ENCODE measurements at places on chromosomes 4 and X.

- DNase-seq: no peak
Measured at GRCh38 chr4:11904117-11904535, 475.4 kb upstream of the HS3ST1 start.

DNA sequence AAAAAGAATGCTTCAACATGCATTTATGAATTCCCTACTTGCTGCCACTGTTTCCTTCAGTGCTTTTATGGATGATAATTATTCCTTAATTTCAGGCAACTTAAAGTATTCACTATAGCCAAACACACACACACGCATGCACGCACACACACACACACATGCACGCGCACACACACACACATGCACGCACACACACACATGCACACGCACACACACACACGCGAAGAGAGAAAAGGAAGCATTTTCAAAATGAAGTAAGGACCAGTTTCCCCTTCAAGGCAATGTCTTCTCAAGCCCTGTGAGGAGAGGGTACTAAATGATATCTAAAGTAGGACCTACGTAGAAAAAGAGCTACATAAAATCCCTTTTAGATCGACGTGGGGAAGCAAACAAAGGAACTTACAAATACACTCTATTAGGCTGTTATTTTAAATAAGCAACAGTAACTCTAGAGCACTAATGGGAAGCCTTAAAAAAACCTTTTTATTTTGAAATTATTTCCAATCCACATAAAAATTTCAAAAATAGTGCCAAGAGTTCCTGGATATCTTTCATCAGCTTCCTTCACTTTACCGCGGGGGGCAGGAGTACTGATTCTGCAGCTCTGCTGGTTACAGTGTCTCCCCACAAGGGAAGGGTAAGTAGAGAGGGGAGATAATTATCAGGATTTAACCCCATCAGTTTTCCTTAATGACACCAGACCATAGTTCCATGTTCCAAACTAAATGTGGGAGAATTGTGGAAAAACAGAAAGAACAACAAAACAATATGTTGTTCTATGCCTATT, 13.7 kb downstream of the IRF2 start:
- no peak for DNase-seq

GRCh38 chr4:158292156-158292555, 81.9 kb downstream of the TMEM144 start:
- DNase-seq: no peak

DNA sequence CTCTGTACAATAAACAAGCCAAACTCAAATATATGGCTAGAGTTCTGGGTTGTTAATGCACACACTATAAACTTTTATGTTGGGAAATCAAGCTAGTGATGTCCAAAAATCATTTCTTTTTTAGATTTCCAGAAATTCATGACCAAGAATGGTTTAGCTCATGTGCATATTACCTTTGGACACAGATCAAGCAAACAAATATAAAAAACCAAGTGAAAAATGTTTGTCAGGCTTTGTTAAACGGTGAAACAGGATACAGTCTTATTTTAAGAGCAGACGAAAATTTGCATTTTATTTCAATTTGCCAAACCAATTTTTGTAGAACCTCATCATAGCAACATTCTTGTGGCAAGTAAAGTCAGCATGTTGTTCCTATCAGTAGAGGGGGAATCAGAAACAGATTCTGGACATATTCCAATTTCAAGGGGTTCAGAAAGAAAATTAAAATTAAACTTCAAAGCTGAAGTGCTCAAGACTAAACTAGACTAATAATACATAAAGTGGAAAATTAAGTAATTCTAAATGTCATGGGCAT, 413.6 kb downstream of the TRIML1 start:
- no peak for DNase-seq

- no peak for DNase-seq
Measured at GRCh38 chr4:102843938-102844337, 16.6 kb upstream of the UBE2D3 start.

GRCh38 chrX:72128881-72129280, 2.8 kb downstream of the RTL5 start:
- no peak for DNase-seq

GRCh38 chr4:127936974-127937373, 28.0 kb downstream of the MFSD8 start:
- DNase-seq: no peak

GRCh38 chr4:38765382-38765781, 17.4 kb downstream of the TLR10 start:
- DNase-seq: no peak

DNA sequence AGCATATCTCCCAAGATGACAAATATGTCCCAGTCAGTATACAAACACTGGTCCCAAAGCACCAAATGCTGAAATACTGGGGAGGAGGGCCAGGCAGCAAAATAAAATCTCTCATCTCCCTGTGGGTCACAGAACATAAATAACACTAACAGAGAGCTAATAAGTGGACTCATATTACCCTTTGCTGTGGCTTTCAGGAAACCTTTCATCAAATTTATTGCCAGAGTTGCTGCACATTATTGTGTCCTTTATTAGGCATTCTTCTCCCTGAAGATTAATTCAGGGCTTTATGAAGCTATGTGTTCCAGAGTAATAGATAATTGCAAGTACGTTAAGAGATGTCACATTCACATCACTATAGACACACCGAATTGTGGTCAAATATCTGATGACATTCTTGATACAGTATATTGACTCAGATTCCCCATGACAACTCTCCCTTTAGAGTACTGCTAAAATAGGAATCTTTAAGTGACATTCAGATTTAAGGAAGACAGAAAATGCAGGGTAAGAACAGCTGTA, 124.1 kb upstream of the PRR32 start:
- DNase-seq: no peak

GRCh38 chr4:150321113-150321512, 242.9 kb downstream of the DCLK2 start:
- no peak for DNase-seq

DNA sequence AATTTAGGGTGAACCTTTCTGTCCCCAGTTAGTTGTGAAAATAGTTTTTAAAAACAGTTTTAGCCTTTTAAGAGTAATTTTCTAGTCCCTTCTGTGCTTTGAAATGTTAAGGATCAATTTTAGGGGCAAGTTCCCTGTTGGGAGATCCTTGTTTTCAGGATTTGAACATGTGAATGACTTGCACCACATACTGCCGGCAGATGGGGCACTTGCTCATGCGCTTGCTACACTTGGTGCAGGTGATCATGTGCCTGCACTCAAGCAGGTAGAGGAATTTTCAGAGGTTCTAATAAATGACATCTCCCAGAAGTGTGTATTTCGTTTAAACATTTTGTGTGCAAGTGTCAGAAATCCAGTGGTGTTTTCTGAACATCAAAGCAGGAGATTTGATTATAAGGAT, 195.9 kb downstream of the CHM start:
- DNase-seq: no peak

- DNase-seq: no peak
Measured at GRCh38 chrX:22320236-22320873, 47.6 kb downstream of the CBLL2 start.

GRCh38 chr4:182655340-182655739, 261.8 kb downstream of the DCTD start:
- DNase-seq: no peak

GRCh38 chrX:150643958-150644357, 49.2 kb upstream of the MTMR1 start:
- DNase-seq: no peak

- DNase-seq: no peak
Measured at GRCh38 chrX:21658152-21658737, at the start of gene KLHL34. KLHL34 (minus strand) TSS chrX:21658330; CDS start chrX:21657788, 542 bp downstream.

DNA sequence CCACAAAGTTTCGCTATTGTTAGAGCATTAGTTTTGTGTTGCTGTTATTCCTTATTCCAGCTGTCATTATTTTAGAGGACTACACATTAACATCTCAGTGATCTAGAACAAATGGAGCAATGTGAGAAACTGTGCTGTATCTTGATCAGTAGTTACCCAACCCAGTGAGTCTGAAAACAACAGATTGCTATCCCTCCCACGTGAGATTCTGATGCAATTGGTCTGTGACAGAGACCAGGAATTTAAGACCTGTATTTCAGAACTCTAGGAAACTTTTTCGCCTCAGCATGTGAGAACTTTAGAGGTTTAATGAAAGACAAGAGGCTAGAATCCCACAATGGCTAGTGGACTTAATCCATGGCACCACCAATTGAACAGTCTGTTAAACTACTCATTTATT, 35.7 kb upstream of the CDS1 start:
- DNase-seq: no peak

- DNase-seq: no peak
Measured at GRCh38 chr4:66923081-66923865, 622.0 kb downstream of the CENPC start.

GRCh38 chrX:153755136-153755535, 8.9 kb upstream of the PLXNB3 start:
- DNase-seq: no peak

GRCh38 chr4:149398993-149399392, 416.6 kb downstream of the IQCM start:
- no peak for DNase-seq

GRCh38 chrX:153869473-153870287, 16.3 kb downstream of the L1CAM start:
- DNase-seq: no peak

DNA sequence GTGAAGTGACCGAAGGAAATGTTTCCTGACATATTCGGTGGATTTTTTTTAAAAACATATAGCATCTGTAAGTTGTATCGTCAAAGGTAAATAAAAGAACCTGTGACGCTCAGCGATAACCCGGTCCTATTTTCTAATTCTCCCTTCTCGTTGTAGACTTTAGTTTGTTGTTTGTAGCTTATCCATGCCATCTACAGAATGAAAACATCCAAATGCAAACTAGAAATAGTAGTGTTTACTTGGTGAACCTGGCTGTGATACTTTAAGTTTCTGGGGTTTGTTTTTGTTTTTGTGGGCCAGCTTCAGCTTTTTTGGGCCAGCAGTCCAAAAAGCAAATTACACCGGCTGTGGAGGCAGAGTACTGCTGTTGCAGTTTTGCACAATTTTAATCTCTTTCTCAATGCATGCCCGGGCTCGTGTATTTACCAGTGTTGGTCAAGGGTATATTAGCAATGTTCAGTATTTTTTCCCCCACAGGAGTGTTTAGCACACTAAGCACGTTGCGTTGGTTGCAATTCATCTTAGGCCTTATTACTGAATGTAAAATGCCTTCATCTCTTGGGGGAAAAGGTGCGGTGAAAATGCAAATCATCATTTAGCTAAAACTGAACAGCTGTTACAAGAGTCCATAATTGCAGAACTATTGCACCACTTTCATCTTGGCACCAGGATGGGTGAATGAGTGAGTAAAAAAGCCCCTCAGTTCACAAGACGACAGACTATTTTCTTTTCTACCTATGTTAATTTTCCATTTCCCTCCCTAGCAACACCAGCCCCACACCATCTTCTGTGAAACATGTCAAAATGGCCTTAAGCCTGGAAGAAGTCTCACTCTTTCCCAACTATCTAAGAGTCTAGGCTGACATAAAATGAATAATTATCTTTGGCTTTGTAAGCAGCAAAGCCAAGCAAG, 1.7 kb upstream of the CNOT6L start:
- no peak for DNase-seq

DNA sequence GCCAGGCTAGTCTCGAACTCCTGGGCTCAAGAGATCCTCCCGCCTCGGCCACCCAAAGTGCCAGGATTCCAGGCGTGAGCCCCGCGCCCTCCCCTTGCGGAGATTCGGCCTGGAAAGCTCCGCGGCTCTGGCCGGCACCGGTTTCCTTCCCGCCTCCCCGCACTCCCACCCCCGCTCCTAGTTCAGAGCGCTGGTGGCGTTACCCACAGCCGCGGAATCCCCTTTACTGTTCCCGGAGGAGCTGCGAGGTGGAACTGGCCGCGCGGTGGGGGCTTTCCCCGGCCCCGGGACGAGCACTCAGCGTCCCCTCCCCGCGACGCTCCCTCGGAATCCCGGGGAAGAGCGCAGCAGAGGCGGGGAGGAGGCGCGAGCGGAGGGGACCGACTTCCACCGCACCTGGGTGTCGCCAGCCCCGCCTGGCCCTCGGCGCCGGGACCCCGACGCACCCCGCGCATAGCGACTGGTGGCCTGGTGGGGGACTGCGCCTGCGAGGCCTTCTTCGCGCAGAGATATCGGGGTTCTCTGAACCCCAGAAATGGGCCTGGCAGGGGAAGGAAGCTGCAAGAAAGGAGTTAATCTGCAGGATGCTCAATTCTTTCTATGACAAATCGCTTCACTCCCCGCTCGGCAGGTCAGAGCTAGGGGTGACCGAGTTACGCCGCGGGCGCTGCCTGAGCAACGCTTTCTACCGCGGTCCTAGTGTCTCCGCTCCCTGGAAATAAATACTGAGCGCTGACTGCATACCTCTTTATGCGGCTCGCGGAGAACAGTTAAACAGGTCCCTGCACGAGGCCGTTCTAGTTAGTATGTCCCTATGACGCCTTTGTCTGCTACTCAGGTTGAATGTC, 14.6 kb upstream of the SLC25A4 start:
- DNase-seq: no peak

- no peak for DNase-seq
Measured at GRCh38 chr4:187124331-187124730, 400.7 kb upstream of the FAT1 start.

DNA sequence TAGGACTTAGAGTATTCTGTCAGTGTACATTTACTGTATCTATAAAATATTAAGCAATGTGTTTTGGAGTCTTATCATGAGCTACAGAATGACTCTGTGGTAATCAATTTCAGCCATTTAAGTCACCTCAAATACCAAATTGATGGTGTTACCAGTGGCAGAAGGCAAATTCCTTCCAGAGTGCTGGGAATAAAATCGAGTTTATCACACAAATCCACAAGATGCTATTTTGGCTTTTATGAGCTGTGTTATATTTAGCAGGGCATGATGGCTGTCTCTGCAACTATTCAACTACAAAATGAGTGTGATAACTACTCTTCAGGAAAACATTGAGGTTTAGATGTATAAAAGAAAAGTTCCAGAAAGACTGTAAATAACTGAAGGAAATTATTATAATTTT, 78.2 kb downstream of the AREG start:
- DNase-seq: no peak

GRCh38 chr4:78661921-78662521, 110.5 kb downstream of the ANXA3 start:
- no peak for DNase-seq

GRCh38 chrX:75230296-75230695, 43.6 kb upstream of the UPRT start:
- DNase-seq: no peak

DNA sequence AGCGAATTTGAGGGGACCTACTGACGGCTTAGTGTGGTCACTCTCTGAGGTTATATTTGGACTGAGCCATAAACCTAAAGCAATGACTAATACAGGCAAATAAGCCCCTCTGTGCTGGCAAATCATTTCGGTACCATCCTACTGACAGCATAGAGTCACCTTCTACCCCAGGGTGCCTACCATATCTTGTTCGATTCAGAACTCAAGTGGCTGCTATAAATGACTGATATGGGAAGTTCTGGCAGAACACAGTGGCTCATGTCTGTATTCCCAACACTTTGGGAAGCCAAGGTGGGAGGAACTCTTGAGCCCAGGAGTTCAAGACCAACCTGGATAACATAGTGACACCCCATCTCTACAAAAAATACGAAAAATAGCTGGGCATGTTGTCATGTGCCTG, 226.1 kb upstream of the MBNL3 start:
- DNase-seq: no peak

GRCh38 chrX:25156323-25156722, 140.6 kb upstream of the ARX start:
- no peak for DNase-seq

Measured in SIG-M5 (cell line).